ENCODE measurements at places on chromosomes 12 and 14.

GRCh38 chr12:119019166-119019565 is 37.8 kb downstream of the SRRM4 start:
- DNase-seq = no peak

DNA sequence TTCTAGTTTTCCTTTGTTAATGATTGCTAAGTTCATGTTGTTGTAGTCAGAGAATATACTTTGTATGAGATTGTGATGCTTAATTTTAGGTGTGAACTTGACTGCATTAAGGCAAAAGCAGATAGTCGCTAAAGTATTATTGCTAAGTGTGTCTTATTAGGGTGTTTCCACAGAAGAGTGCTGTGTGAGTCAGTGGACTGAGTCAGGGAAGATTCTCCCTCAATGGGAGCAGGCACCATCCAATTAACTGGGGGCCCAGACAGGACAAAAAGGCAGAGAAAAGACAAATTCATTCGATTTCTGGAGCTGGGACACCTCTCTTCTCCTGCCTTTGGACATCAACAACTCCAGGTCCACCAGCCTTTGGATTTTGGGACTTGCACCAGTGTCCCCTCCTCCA is 48.5 kb downstream of the BAZ1A start:
- DNase-seq = no peak

GRCh38 chr14:71463807-71464206 is 468.4 kb upstream of the RGS6 start:
- DNase-seq = no peak

GRCh38 chr12:77120156-77121085 is 55.1 kb upstream of the E2F7 start:
- DNase-seq = no peak

DNA sequence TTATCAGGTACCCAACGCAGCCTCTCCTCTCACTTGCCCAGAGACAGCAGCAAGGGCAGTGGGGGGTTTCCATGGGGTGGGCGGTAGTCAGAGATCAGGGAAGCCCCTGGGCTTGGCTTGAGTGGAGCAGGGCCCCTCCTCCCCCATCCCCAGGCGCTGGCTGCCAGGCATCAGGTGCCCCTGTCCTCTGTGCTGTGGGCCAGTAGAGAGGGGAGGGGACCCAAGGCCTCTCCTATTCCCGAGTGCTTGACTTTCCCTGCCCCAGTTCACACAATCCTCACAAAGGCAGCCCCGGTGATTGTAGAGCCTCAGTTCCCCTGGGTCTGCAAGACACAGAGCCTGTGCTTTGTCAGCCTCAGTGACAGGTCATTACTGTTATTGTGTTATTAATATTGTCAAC is 57.7 kb downstream of the MVK start:
- DNase-seq = no peak

- peak; percentile 49 for DNase-seq
These were observed 12.1 kb upstream of the LTA4H start for GRCh38 chr12:96047229-96048211.

DNA sequence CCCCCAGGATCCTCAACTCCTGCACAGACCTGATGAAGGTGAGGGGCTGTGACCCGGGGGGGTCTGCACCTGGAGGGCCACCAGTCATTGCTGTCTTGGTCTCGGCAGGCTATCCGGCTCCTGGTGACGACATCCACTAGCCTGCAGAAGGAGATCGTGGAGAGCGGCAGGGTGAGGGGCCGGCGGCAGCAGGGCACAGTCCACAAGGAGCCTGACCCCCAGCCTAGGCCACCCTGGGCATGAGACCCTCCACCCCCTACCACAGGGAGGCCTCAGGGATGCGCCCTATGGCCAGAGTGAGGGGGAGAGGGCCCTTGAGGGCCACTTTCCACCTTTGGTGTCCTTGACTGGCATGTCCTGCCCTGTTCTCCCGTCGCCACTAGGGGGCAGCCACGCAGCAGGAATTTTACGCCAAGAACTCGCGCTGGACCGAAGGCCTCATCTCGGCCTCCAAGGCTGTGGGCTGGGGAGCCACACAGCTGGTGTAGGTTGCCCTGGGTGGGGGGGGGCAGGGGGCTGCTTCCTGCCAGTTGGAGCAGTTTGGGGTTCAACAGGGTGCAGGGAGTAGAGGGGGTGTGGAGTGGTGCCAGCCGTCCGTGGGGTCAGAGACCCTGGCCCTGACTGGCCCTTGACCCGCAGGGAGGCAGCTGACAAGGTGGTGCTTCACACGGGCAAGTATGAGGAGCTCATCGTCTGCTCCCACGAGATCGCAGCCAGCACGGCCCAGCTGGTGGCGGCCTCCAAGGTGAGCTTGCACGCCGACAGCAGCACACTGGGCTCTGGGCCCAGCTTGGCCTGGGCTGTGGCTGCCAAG is 25.0 kb downstream of the HIP1R start:
- DNase-seq = peak; percentile 75

GRCh38 chr14:50719911-50720759 is 52.0 kb upstream of the SAV1 start:
- DNase-seq = no peak

- no peak for DNase-seq
These were observed 116.3 kb upstream of the VASH1 start for GRCh38 chr14:76644855-76645518.

DNA sequence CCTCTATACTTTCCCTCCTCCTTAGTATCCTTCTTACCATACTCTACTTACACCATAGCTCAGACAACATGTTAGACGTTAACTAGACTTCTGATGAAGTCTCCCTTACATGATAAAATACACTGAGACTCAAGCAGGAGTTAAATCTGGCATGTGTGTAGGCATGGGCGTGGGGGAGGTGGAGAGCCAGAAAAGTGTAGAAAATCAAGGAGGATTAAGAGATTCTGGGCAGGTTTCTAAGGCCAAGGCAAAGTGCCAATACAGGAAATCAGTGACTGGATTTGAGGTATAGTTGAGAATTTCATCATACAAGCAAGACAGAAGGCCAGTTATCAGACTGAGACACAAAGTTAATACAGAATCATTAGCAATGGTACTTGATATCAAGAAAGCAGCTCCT is 37.4 kb downstream of the EPS8 start:
- DNase-seq = no peak

DNA sequence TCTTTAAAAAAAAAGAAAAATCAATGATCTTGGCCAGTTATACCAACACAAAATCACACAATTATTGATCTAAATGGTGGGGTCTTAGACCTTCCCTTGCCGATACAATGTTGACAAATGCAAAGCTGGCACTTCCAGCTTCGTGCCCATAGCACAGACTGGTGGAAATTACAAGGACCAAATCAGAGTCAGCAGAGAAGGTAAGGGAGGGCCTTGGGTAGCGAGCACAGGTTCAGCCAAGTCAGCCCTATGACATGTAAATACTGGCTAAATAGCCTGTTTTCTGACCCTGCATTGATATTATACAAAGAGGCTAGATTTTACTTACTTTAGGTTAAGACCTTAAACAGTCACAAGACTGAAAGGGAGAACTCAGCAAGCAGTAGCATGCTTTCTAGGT is 30.3 kb upstream of the WDR89 start:
- no peak for DNase-seq

- no peak for DNase-seq
These were observed 35.7 kb downstream of the B4GALNT3 start for GRCh38 chr12:495466-495865.

DNA sequence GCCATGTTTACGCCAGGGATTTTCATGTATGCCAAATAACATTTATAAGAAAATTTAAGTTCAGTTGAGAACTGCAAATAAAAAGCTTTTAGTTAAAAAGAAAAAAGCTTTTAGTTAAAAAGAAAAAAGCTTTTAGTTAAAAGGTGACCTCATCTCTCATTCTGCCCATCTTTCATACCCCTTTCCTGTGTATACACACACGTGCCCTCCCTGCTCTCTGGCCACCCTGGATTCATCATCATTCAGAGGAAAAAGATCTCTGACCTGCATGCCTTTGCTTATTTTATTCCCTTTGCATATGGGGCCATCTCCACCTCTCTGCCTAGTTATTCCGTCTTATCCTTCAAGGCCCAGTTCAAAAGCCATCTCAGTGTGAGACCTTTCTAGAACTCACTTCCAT is 38.1 kb upstream of the CDK17 start:
- no peak for DNase-seq

DNA sequence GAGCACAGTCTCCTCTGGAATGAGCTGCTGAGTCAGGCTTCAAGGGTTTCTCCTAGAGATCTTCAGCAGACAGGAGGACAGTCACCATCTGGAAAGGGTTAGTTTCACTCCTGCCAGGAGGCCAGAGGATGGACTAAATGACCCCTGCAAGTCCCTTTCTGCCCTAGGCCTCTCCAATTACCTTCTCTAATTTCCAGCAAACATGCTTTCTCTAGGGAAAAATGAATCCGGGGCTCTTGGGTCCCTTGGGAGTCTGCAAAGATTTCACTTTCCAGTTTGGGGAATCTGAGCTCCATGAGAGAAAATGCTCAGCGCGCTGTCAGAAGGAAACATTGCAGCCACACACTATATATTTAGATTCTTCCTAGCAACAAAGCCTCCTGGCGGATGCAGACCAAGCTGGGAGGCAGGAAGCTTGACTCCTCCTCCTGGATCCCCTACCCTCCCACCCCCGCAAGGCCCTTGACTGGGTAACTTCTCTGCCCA is 184.4 kb upstream of the CCND2 start:
- no peak for DNase-seq

- no peak for DNase-seq
These were observed 243.1 kb downstream of the ERC1 start for GRCh38 chr12:1234073-1234472.

DNA sequence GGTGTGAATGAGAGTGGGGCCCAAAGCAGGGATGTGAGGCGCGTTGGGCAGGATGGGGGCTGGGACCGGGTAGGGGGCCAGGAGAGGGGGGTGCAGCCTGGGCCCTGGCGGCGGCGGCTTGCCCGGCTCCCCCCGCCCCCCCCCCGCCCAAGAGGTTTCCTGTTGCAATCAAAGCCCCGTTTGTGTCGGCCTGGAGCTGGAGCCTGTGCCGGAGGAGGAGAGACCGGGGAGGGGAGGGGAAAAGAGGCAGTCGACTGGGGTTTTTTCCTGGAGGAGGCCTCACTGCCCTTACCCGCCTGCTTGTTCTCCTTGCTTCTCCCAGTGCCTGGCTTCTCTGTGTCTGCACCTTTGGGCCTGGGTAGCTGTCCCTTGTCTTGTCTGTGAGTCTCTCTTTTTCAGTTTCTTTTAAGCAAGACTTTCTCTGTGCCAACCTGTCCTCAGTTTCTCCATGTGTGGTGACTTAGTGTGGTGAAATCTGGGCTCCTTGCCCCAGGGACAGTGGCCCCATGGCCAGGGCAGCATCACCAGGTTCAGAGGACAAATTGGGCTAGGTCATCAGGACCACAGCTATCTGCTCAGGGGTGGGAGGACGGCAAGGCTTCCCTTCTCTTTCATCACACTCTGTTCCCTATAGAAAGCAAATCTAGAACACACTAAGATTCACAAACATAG is 8.5 kb downstream of the RARG start:
- DNase-seq = peak; percentile 49

- no peak for DNase-seq
These were observed 65.0 kb downstream of the CHGA start for GRCh38 chr14:92987713-92988510.

DNA sequence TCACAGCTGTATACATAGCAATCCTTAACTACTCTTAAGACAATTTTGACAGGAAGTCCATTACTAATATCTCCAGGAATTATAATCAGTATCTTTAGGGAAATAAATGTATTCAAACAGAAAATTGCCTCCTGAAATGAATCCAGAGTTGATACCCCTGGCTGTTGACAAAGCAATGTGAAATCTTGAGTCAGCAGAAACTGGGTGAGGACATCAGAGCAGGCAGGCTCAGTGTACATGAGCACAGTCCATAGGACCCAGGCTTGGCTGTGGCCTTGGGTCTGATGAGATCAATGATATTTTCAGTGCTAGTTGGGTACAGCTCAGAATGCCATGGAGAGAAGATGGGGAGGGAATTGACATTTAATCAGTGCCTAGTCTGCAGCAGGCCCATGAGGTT is 151.3 kb downstream of the SLC15A4 start:
- no peak for DNase-seq

GRCh38 chr12:131499160-131499863 is 211.6 kb upstream of the SFSWAP start:
- no peak for DNase-seq

GRCh38 chr14:96741151-96741977 is 55.8 kb upstream of the VRK1 start:
- DNase-seq = peak; percentile 57

DNA sequence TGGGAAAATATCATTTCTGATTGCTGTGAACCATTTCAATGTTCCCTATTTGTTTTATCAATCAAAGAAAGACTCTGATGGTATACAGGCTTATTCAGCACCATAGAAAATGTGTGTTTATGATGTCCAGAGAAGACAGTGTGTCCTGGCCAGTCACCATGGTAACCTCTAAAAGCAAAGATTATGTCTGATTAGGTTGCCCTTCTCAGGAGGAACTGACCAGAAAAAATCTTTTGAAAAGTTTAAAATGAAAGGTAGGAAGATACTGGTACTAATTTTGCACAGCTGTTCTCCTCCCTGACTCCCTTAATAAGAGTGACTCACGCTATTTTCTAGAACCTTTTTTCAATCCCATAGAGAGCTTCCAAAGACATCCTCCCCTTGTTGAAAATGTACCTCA is 391.8 kb upstream of the DCN start:
- DNase-seq = no peak

DNA sequence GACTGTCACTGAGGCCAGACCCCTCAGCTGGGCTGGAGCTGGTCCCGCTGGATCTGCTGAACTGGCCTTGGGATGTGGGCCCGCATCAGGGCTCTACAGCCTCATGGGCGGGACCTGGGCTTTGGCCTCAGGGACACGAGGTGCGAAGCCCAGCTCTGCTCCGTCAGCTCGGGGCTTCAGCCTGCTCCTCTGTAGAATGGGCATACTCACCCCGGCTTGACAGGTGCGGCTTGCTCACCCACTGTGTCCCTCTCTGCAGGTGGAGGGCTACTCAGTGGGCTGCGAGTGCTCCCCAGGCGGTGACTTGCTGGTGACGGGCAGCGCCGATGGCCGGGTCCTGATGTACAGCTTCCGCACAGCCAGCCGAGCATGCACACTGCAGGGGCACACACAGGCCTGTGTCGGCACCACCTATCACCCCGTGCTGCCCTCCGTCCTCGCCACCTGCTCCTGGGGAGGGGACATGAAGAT is 57.6 kb downstream of the BEGAIN start:
- no peak for DNase-seq

- no peak for DNase-seq
These were observed 24.3 kb downstream of the ASPG start for GRCh38 chr14:104109731-104110361.

GRCh38 chr12:104600036-104600712 is 143.4 kb downstream of the CHST11 start:
- no peak for DNase-seq

- DNase-seq = no peak
These were observed 41.2 kb downstream of the BEGAIN start for GRCh38 chr14:100546051-100546443.

GRCh38 chr12:46942579-46942978 is 116.8 kb upstream of the SLC38A4 start:
- DNase-seq = no peak

- no peak for DNase-seq
These were observed 158.0 kb downstream of the RIMBP2 start for GRCh38 chr12:130557886-130558765.

DNA sequence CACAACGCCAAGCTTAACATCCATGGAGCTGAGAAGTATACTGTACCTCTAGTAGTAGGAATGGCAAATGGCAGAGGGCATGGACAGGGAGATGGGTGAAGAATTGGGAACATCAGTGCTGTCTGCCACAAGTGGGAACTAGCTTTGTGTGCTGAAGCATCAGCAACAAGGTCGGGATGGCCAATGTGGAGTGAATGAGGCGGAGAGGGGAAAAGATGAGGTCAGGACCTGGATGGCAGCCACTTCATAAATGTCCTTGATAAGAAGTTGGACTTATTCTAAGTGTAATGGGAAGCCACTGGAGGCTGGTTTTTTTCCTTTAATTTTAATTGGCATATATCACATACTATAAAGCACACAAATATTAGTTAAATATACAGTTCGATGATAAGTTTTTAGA is 21.9 kb upstream of the CLMN start:
- DNase-seq = no peak

Measured in CD4-positive, alpha-beta T cell treated with Interleukin-6 at 100 ng/mL for 8 hours (primary cell).